ENCODE measurements at places on chromosomes 4 and X.
A peak's percentile ranks its signal among the peaks of the same experiment; 100 is the strongest.

- DNase-seq = no peak
These were observed 300.9 kb upstream of the TACR3 start for GRCh38 chr4:104020641-104021040.

- DNase-seq = no peak
These were observed 85.9 kb upstream of the GPR34 start for GRCh38 chrX:41602816-41603345.

- DNase-seq = no peak
These were observed 64.9 kb upstream of the CAMK2D start for GRCh38 chr4:113826421-113826820.

- no peak for DNase-seq
These were observed 39.8 kb downstream of the HAND2 start for GRCh38 chr4:173490256-173490655.

DNA sequence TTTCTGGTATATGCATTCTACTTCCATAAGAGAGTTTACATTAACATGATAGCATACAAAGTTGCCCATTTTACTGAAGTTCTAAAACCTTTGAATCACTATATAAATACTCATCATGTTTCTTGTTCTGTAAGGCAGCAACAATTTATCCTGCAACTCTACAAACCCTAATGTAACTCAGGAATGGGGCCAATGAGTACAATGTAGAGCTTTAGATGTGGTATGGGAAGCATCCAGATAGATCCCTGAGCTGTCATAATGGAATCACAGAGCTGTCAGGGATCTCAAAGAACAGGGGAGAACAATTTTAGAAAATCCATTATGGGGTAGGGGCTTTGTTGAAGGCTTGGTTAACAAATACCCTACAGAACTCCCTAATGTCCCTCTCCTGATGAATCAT, 88.5 kb downstream of the DCUN1D4 start:
- DNase-seq = peak; percentile 33

Measured in astrocyte of the cerebellum (primary cell).